ENCODE measurements at places on chromosomes 4 and X. TPM values are rescaled to one million over a fixed set of nuclear protein-coding genes. Genes with fewer than 3 reads are reported as not detected.

- no peak for DNase-seq
Observed at GRCh38 chr4:53592122-53592521, 836 bp upstream of the LNX1 start.

GRCh38 chr4:173520921-173521466 lies 9.0 kb downstream of the HAND2 start:
- no peak for DNase-seq

- DNase-seq: no peak
Observed at GRCh38 chr4:5746829-5747737, 36.1 kb downstream of the EVC start.

GRCh38 chr4:184756399-184756798 lies 22.5 kb upstream of the CENPU start:
- DNase-seq: no peak

DNA sequence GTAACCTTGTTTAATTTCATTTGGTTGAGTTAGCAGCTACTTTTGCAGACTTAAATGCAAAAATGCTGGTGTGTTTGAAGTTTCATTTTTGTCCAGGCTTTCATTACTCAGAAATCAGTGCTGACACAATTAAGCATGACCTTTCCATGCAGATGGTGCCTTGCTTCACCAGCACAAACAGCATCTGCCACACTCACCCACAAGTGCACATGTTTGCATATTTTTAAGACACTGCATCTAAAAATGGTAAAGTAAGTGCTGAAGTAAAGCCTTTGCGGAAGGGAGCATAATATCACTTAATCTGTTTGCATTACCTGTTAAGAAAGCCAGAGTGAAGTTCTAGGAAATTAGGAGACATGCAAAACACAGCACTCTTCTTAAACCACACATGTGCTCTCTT lies 7.3 kb upstream of the DAPP1 start:
- no peak for DNase-seq

DNA sequence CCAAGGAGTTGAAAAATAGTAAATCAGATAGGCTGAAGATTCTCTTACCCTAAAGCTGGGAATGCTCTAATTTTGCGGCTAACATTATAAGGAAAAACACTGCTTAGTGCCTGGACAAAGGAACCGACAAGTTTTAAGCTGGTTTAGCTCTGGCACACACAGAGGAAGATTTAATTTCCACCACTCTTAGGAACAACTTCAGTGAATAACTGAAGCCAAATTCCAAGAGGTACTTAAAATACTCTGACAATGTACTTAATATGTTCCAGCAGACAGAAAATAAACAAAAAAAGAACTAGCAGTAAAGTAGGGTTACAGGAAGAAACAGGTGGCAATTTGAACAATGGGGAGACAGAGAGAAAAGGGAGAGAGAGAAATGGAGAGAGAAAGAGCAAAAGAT lies 340.8 kb upstream of the NDST4 start:
- no peak for DNase-seq

NMU gene
- not detected for total RNA-seq

TGIF2LX gene
- total RNA-seq: not detected

GRK4 gene
- total RNA-seq: 9.0 TPM
